ENCODE measurements at places on chromosomes 12 and 14.

- DNase-seq = no peak
These were observed 6.6 kb downstream of the POMT2 start for GRCh38 chr14:77314043-77314442.

DNA sequence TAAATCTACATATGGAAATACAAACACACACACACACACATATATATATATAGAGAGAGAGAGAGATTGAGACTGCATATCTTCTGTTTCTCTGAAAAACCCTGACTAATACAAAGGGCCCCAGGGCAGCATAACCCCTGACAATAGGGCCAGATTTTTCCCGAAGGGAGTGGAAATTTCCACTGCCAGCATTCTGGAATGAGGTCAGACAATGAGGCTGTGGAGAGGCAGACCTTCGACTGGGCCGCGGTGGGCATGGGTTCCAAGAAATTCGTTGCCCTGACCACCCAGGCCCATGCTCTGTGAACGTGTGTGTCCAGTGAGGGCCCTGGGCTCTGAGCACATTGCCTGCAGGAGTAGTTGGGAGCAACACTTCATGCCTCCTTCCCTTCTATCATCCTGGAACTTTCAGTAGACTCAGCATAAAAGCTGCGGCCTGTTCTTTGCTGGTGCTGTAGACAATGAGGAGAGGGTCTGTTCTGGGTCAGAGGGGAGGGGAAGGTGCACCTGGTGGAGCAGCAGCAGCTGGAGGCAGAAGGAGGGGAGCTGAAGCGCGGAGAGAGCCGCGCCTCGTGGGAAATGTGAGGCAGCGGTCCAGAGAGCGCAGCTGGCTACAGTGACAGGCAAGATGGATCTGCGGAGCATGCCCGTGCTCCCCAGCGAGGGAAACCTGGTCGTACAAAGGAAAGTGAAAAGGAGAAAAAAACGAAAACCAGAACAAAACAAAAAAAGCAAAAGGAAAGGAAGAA, 25.6 kb upstream of the CCDC60 start:
- DNase-seq = no peak

DNA sequence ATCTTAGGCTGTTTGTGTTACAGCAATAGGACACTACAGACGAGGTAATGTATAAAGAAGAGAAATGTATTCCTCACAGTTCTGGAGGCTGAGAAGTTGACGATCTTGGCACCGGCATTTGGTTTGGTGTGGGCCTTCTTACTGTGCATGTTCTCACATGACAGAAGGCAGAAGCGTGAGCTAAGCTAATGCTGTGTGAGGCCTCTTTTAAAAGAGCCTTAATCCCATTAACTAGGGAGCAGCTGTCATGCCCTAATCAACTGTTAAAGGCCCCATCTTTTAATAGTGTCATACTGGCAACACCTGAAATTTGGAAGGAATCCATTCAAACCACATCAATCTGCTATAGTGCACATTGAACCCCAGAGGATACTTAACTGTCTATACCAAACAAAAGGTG, 992.9 kb downstream of the GALC start:
- no peak for DNase-seq

GRCh38 chr12:109831365-109831764, 1.8 kb downstream of the TRPV4 start:
- no peak for DNase-seq

DNA sequence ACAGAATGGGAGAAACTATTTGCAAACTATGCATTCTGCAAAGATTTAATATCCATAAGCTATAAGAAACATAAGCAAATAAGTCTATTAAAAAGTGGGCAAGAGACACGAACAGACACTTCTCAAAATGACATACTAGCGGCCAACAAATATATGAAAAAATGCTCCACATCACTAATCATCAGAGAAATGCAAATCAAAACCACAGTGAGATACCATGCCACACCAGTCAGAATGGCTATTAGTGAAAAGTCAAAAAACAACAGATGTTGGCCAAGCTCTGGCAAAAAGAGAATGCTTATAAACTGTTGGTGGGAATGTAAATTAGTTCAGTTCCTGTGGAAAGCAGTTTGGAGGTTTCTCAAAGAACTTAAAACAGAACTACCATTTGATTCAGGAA, 121.3 kb downstream of the KCNMB4 start:
- no peak for DNase-seq

DNA sequence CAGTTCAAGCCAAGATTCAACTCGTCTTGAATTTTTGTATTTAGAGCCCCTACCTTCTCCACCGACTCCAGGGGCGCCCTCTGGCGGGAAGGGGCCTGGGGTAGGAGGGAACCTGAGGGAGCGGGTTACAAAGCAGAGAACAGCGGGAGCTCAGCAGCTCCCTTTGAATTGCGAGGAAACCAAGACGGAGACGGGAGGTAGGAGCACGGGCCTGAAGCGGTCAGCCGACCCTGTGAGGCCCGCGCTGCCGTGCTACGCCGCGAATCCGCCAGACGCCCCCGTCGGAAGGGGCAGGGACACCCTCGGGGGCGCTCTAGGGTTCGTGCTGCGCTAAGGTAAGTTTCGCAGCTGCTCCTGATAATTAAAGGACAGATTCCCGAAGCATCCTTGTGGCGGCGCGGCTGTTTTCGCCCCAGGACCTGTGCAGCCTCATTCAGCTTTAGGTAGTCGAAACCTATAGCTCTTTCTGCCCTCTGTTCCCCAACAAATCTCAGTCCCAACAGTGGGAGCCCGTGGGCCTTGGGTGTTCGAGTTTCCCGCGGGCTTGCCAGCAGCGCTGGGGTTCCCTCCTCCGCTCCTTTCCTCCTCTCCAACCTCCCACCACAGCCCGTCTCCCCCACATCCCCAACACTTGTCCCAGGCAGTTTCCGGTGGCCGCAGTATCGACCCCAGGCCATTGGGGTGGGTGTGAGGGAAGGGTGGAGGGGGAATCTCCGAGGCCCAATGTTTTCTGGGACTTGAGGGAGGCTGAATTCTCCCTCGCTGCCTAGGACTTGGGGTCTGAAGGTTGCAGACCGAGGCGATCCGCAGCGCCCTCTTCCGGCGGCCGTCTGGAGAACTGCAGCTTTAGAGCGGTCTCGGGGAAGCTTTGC, 5.1 kb upstream of the NKX2-1 start:
- peak; percentile 22 for DNase-seq

GRCh38 chr14:104341532-104342434, 203.4 kb downstream of the KIF26A start:
- peak; percentile 56 for DNase-seq

DNA sequence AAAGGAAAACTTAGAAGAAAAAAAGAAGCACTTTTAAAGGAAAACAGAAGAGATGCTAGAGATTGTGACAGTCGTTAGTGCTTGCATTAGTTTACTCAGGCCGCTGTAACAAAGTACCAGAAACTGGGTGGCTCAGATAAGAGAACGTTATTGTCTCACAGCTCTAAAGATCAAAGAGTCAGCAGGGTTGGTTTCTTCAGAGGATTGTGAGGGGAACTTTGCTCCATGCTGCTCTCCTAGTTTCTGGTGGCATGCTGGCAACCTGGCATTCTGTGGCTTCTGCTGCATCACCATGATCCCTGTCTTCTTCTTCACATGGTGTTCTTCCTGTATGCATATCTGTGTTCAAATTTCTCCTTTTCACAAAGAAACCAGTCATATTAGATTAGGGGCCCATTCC, 119.4 kb upstream of the PLEKHA5 start:
- no peak for DNase-seq

- DNase-seq = no peak
These were observed 51.8 kb downstream of the FAM222A start for GRCh38 chr12:109765446-109765810.

- peak; percentile 76 for DNase-seq
These were observed 594 bp downstream of the TAMALIN start for GRCh38 chr12:52007158-52007921.

GRCh38 chr14:95165517-95165916, 8.2 kb upstream of the DICER1 start:
- no peak for DNase-seq

DNA sequence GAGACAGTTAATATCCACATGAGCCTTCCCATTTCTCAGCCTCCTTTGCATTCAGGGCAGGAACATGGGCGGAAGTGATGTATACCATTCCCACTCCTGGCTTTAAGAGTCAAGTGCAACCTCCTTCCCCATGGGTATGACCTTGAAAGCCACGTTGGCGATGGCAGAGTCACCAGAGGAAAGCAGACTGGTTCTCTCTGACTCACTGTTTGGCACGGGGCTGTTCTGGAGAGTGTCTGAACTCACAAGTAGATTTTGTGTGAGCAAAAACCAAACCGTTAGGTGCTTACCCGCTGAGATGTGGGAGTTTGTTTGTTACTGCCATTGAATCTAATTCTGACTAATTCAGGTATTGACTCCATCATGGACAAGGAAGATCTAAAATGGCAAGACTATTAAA, 36.7 kb upstream of the PZP start:
- peak; percentile 43 for DNase-seq

GRCh38 chr14:35331605-35332516, 39.7 kb downstream of the PSMA6 start:
- DNase-seq = peak; percentile 46

- DNase-seq = no peak
These were observed 102.7 kb downstream of the ST8SIA1 start for GRCh38 chr12:22231836-22232235.

- no peak for DNase-seq
These were observed 13.0 kb upstream of the MFAP5 start for GRCh38 chr12:8675591-8676036.

DNA sequence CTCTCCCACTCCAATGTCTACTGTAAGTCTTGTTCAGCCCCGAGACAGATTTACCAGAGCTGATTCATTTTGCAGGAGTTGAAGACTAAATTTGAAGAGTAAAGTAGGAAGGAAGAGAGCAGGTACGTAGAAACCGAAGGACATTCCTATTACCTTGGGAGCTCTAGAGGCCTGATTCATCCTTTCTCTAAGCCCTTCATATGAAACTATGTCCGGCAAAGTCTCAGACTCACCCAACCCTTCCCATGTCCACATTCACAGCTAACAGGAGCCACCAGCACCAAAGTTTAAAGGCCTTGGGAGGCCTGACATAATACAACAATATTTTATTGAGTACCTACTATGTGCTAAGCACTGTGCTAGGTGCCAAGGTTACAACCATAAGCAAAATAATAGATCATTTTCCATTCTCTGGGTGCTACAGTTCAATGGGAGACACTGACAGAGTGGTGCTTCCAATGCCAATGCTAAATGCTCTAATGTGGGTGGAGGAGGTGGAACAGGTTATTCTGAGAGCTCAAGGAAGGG, 86.6 kb downstream of the PHLDA1 start:
- no peak for DNase-seq

DNA sequence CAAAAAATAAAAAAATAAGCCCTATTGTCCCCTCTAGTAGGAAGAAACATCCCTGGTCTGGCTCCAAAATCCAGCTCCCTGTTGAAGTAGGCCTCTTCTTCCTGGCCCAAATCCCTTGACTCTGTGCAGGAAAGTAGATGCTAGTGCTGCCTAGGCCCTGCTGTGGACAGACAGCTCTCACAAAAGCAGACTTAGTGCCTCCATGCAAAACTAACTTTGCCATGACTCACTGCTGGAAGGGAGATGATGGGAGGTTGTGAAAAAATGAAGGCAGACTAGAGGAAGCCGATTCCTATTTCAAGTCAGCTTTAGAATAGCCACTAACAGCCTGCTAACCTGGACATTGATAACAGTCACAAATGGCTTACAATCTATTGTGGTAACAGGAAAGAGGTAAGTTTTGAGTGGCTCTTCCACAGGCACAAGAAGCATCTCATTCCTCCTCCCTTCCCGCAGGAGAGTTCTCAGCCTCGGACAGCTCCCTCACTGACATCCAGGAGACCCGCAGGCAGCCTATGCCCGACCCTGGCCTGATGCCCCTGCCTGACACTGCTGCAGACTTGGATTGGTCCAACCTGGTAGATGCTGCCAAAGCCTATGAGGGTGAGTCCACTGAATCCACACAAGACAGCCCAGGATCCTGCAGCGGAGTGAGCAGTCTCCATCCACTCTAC, 198.9 kb upstream of the RGS6 start:
- DNase-seq = no peak

DNA sequence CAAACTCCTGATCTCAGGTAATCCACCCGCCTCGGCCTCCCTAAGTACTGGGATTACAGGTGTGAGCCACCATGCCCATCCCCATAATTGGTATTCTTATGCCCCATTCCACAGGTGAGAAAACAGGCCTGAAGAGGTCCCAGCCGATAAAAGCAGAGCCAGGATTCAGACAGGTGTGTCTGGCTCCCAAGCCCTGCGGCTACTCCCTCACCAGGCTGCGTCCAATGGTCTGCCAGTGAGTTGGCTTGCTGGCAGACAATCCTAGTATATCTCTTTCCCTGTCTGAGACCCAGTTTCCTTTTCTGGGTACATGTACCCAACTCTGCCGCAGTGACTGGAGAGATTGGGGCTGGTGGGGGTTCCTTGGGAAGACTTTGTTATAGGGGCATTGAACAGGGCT, 1.9 kb upstream of the TSPAN9 start:
- DNase-seq = no peak

- DNase-seq = no peak
These were observed 41.8 kb downstream of the VEZT start for GRCh38 chr12:95259368-95259767.

DNA sequence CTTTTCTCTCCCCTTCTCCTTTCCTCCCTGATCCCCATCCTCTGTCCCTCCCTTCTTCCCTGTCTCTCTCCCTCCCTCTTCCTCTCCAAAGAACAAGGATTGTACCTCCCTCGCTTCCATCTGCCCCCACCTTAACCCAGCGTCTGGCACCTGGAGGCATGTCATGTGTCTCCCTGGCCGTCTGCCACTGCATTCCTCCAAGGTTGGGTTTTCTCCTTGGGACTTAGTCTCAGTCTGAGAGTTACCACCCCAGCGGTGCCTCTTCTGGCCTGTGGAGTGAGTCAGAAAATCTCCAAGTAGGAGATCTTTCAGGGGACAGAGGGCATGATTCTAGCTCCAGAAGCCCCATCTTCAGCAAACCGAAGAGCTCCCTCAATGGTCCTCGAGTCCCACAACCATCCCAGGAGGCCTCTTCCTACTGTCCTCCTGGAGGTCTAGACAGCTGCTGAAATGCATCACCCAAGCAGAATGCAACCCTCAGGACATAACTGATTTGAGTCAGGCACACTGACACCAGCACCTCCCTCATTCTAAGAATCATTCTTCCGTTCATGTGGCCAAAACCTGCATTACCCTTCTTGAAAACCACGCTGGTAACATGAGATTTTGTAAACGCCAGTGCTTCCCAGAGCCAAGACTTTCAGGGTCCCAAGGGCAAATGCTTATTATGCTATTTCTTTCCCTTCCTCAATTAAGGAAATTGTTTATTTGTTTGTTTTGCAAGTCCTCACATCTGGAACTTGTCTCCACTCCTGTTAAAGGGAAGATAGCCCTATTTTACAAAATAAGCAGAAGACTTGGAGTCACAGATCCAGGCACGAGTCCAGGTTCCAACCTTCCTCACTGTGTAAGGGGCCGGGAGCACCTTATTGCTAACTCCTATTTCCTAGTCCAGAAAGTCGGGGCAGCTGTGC, 463.2 kb downstream of the BCL11B start:
- no peak for DNase-seq

DNA sequence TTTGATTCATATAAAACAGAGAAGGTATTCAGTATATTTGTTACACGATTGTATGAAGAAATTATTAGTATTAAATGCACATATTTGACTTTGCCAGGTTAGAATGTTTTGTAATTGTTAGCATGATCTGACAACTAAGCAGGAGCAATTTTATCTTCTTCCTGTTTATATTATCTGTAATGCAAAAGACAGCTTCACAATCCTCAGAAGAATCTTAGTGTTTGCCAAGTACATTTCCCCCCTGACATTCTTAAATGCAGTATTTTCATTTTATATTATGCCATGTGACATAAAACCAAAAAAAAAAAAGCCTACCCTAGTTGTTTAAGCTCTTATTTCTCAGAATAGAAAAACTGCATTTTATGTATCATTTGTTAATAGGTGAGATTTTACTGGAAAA, 469.4 kb downstream of the FOXG1 start:
- no peak for DNase-seq

Measured in GM20000 (cell line).